ENCODE measurements at places on chromosomes 11 and 22.

DNA sequence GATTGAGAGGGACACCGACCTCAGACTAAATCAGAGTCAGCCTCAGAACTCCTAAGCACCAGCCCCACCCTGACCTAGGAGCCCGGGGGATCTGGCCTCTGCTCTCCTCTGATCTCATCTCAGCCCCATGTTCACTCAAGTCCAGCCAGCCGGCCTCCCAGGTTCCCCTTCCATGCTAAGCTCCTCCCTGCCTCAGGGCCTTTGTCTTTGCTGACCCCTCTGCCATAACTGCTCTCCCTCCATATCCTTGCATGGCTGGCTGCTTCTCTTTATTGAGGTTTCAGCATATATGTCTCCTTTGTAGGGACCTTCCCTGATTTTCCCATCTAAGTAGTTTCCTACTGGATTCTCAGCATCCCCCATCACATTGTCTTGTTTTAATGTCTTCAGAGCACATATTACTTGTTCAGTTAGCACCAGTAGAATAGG lies 780 bp upstream of the SLC15A3 start:
- H3K27me3 ChIP-seq: peaks cover 11% of the 10 kb centered on the region
- peak overlapping the region; percentile 84 for H3K27ac ChIP-seq
- H3K4me1 ChIP-seq: no peaks in the 10 kb centered on the region
- no peaks in the 10 kb centered on the region for H3K36me3 ChIP-seq
- peak overlapping the region; percentile 62 for H3K4me3 ChIP-seq

GRCh38 chr11:126175393-126175792 lies 36.1 kb downstream of the RPUSD4 start:
- no peak overlapping the region for H3K4me3 ChIP-seq
- no peaks in the 10 kb centered on the region for H3K4me1 ChIP-seq
- H3K27me3 ChIP-seq: no peaks in the 10 kb centered on the region
- DNase-seq: no peak
- H3K36me3 ChIP-seq: no peaks in the 10 kb centered on the region
- no peak overlapping the region for H3K27ac ChIP-seq

GRCh38 chr11:71843858-71844257 lies 10.9 kb downstream of the DEFB108B start:
- H3K4me3 ChIP-seq: no peak overlapping the region
- no peaks in the 10 kb centered on the region for H3K27me3 ChIP-seq
- H3K27ac ChIP-seq: no peak overlapping the region
- H3K4me1 ChIP-seq: no peaks in the 10 kb centered on the region

- no peak overlapping the region for H3K4me3 ChIP-seq
- no peaks in the 10 kb centered on the region for H3K4me1 ChIP-seq
- no peak for DNase-seq
- H3K36me3 ChIP-seq: no peaks in the 10 kb centered on the region
Observed at GRCh38 chr11:132555617-132556016, 976.7 kb downstream of the OPCML start.

Measured in gastrocnemius medialis (tissue), 4 donors.